ENCODE measurements at places on chromosomes 1 and 21.

DNA sequence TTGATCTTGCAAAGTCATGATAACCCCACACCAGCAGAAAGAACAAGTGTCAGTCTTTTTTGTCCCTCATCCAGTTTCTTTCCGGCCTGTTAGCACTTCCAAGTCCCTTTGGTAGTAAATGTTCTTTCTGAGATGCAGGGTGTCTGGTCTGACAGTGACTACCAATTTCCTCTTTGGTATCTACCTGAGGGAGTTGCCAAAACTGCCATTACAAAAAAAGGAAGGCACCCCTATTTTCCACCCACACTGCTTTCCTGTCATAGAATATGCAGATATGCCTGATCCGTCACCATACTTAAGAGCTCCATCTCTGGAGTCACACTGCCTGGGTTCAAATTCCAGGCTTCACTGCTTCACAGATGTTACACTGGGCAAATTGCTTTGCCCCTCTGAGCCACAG, 72.4 kb downstream of the ZNF281 start:
- no peak for DNase-seq

GRCh38 chr21:17359781-17360180, 153.1 kb upstream of the CXADR start:
- DNase-seq: no peak

DNA sequence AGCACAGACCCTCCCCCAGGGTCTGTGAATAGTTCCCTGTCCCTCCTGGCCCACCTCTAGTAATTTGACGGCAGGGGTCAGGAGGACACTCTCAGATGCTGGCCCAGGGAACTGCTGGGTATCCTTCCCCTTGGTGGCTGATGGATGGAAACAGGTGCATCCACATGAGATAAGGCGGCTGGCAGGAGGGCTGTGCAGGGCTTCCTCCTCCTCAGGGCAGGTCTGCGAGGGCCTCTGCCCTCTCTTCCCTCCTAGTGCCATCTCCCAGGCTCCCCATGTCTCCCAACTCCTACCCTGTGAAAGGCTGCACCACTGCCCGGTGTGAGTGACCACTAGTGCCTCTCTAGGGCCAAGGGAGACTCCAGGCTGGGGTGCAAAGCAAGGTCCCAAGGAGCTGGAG, 123.9 kb downstream of the GLIS1 start:
- DNase-seq: no peak

GRCh38 chr1:71695821-71696220, 586.5 kb downstream of the NEGR1 start:
- no peak for DNase-seq

GRCh38 chr1:245090491-245091090, 64.2 kb upstream of the KIF26B start:
- no peak for DNase-seq

DNA sequence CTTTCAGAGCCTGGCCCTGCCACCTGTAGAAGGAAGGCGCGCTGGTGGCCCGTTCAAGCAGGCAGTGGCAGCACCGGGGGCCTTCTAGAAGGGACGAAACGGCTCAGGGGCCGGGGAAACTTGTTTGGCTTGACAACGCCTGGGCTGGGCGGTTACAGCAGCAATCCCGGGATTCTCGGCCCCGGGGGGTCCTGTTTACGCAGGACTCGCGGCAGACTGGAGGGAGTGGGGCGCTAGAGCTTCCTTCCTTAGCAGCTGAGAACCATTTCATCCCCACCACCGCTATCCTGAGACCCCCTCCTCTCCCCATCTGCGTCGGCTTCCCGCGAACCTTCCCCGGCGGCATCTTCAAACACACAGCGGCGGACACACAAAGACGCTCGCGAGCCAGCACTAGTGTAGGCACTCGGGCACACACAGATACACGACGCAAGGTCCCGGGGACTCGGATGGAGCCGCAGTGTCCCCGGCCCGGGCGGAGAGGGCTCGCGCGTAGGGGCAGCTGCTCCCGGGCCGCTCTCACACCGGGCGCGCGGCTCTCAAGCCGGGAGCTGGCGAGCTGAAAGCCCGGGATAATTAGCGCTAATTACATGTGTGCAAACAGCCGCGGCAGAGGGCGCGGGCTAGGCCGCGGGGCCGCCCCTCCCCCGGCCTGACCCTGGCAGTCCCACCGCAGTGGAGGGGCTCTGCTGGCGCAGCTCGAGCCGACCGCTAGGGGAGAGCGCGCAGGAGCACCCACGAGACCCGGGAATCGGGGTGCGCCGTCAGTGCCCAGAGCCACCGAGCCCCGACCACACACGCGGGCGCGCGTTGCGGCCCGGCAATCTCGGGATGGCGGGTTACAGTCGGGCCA, 271.4 kb downstream of the FOXD2 start:
- DNase-seq: no peak

DNA sequence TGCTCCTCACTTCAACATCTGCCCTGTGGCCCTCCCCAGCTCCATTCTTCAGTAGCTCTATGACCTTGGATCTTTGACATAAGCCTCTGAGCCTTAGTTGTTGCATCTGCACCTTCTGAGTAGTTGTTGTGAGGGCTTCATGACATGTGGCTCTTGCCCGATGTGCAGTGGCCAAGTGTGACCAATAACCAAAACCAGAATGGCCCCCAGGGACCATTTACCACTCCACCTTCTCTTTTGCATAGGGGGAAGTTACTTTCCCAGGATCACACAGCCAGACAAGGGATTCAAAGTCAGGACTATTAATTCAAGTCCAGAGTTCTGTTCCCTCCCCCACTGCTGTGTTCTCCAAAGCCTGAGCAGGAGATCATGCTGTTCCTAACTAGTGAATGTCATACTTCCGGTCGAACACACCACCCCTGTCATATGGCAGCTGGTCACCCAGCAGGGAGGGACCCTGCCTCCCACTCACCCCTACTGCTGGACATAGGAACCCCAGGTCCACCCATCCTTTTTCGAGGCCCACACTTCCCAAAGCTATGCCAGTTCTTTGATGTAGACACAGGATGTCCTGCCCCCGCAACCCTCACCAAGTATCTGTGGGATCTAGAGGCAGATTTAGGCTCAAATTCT, 4.0 kb downstream of the FGR start:
- DNase-seq: no peak

DNA sequence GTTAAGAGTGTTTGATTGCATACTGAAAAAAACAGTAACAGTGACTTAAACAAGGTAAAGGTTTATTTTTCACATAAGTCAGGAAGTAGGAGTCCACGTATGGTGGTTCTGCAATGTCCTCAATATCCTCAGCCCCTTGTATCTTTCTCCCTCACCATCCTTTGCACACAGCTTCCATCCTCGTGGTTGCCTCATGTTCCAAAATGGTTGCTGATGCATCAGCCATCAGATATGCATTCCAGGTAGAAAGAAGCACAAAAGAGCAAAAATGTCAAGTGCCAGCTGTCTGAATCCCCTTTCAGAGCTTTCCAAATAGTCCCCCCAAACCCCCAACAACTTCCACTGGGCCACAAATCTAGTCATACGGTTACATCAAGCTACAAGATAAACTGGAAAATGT, 138.1 kb downstream of the SYF2 start:
- no peak for DNase-seq

- no peak for DNase-seq
Observed at GRCh38 chr1:112449630-112449983, 53.6 kb downstream of the CTTNBP2NL start.

GRCh38 chr1:206588492-206588891, 23.8 kb downstream of the EIF2D start:
- peak; percentile 8 for DNase-seq

- no peak for DNase-seq
Observed at GRCh38 chr21:44618909-44619308, 7.0 kb downstream of the KRTAP10-8 start.
